Left renal cortex interstitium (tissue), 4 donors: ENCODE measurements at places on chromosomes 4 and X. TPM values are rescaled to one million over a fixed set of nuclear protein-coding genes. Genes with fewer than 3 reads are reported as not detected.

DNA sequence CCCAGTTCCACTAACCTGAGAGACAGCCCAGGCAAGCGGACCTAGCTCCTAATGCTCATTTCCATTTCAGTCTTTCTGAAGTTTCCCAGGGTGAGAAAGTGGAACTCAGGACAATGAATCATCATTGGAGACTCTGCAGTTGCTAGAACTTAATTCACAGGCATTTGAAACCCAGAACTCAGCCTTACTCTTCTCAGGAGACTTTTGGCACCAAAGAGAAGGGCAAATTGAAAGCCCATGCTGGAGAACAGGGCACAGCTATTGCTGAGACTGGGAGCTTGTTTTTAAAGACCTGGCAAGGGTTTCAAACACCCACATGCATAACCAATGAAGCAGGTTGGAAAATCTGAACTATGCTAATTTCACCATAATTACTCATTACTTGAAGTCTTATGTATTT lies 36.0 kb downstream of the BST1 start:
- DNase-seq: no peak

DNA sequence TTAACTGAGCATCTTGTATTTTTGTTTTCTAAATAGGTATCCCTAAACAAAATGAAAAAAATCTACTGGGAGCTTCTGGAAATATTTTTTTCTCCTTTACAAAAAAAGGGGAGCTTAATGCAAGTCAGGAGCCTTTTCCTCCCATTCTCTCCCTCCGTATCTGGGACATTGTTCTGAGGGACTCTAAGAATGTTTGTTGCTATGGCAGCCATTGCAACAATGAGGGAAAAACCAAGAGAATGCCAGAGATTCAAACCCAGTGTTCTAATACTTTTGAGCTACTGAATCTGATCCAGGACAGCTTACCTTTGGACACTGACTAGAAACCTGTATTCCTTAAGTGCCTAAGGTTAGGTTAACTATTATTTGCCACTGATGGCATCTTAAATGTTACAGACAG lies 485.7 kb upstream of the HS3ST1 start:
- no peak for DNase-seq

DNA sequence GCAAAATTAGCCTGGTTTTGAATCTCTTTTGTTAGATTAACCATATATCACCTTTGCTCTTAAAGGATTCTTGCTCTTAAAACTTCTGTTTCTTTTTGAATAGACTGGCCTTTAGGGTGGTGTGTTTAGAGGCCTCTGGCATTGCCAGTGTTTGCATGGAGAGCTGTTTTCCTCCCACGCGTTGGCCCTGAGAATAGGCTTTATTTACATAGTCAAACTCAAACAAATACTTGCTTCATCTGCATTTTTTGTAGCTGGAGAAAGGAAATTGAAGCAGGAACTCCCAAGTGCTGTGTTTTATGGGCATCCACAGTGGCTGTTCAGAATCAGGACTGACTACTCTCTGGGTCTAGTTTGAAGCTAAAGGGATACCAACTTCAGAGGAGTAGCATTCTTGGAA lies 2.7 kb downstream of the SHROOM2 start:
- no peak for DNase-seq

GRCh38 chr4:185421366-185422124 lies 4.2 kb downstream of the UFSP2 start:
- DNase-seq: no peak

DNA sequence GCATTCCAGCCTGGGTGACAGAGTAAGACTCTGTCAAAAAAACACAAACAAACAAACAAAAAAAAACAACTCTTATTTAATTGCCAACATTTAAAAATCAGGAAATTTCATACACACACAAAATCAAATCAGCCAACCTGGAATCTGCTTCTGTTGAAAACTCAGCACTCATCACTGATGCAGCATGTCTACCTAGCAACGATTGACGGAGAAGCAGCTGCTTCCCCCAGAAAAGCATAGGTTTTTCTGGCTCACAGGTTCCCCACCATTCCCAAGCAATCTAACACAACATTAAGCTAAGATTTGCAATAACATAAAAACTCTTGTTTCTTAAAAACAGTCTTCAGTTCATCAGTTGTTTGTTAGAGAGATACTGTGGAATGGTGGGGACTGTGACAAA lies 143.6 kb downstream of the DHX15 start:
- no peak for DNase-seq

DNA sequence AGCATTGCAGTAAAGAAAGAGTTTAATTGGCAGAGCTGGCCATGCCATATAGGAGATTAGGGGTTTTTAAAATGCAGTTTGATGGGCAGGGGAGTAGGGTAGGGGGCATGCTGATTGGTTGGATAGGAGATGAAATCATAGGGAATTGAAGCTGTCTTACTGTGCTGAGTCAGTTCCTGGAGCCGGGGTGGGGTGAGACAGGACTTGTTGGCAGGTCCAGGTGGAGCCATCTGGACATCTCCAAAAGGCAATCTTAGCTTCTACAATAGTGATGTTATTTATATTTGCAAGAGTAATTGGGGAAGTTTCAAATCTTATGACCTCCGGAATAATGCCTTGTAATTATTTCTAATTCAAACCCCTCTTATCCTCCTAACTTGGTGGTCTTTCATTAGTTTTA lies 32.4 kb upstream of the PGM2 start:
- DNase-seq: no peak

DNA sequence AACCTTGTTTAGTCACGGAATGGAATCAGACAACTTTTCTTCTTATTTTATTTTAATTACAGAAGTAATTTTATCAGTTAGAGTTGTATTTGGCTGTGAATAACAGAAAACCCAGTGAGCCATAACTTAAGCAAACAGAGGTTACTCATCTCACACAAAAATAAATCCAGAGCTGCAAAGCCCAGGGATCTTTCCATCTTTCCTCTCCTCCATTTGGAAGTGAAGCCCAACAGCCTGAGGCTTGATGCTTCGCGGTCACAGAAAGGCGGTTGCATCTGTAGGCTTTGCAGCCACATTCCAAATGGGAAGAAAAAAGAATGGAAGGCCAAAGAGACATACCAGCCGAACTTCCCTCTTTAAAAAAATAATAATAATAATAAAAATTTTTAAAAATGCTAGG lies 22.6 kb downstream of the CHRNA9 start:
- DNase-seq: no peak

DNA sequence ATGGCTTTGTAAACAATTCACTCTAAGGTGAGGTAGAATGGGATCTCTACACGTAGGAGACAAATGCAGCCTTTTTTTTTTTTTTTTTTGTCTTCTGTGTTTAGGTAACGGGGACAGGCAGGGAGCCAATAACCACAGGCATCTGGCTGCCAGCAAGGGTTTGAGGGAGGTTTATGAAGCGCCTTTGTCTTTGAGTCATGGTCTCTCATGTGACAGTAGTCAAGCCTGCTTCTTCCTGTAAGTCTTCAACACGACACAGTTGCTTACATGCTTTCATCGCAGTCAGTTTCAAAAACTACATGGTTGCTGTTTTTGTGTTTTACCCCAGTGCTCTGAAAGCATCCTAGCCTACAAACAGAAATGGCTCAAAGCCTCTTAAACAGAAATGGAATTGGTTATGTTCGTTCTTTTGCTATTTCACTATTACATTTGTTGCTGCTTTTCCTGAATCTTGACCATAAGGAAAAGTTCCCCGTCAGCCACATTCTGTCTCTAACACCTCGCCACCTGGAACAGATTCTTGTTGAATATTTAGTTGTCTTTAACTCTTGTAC lies 127.8 kb upstream of the METTL14 start:
- no peak for DNase-seq

DNA sequence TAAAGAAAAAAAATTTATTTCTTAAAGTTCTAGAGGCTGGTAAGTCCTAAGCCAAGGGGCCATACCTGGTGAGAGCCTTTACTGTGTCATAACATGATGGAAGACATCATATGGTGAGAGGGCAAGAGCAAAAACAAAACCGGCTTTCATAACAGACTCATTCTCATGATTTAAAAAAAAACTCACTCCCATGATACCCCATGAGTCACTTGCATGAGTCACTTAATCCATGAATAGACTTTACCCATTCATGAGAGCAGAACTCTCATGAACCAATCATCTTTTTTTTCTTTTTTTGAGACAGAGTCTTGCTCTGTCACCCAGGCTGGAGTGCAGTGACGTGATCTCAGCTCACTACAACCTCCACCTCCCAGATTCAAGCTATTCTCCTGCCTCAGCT lies 369.7 kb upstream of the DIAPH2 start:
- DNase-seq: no peak

- DNase-seq: no peak
Measured at GRCh38 chr4:113141901-113142346, 92.5 kb downstream of the ANK2 start.

GRCh38 chr4:108619372-108620100 lies 840 bp upstream of the RPL34 start:
- no peak for DNase-seq

DNA sequence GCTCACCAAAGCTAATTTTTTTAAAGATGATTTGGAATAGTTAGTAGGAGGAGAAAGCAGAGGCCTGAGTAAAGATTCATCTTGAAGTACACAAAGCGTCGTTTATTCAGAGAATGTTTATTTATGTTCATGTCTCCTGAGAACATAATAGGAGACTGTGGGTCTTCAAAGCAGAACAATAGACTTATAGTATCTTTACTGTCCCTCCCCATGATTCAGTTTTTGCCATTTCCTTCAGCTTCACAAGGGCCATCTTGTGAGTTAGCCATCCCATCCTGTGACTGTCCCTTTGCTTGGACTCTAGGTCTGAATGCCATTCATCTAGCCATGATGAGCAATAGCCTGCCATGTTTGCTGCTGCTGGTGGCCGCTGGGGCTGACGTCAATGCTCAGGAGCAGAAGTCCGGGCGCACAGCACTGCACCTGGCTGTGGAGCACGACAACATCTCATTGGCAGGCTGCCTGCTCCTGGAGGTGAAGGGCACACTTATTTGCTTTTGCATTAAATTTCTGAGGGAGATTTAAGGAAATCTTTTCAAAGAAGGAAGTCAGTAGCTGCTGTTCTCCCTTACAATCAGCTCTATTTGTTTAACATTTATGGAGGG lies 105.8 kb downstream of the NFKB1 start:
- no peak for DNase-seq

- no peak for DNase-seq
Measured at GRCh38 chrX:30568136-30568535, 9.4 kb downstream of the TASL start.

DNA sequence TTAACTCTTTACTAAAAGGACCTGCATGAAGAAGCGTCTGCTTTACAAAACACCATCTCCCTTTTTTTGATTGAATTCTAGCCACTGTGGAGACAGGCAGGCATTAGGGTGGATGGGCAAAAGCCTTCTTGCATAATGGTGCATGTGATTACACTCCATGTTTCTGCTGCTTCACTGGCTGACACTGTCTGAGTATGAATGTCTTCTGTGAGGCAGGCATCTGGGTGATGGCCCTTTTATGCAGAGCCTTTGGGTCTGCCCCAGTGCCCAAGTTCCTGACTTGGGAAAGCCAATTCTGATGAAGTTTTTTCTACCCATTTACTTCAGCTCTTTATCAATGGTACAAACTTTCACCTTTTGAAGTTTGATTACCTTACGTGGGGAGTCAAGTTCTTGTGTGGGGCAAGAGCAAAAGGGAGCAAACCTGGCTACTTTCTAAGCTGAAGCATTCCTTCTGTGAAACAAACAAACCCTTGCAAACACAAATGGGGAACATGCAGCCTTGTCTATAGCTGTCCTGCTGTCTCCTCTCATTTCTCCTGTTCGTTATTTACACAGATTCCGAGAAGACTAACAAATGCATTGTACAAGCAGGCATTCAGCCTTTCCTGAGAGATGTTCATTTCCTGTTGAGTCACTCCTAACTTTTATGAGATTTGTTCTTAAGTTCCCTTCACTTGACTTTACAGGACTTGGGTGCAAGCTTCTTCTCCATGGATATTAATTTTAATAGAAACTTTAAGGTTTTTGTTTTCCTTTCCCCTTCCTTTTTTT lies 301.9 kb downstream of the TLL1 start:
- DNase-seq: no peak

GRCh38 chrX:149004936-149005335 lies 500.2 kb downstream of the IDS start:
- no peak for DNase-seq

GRCh38 chr4:147760176-147760575 lies 28.3 kb downstream of the ARHGAP10 start:
- DNase-seq: no peak

- no peak for DNase-seq
Measured at GRCh38 chr4:143281507-143282190, 55.0 kb upstream of the GAB1 start.

GRCh38 chr4:125719987-125720386 lies 405.2 kb downstream of the FAT4 start:
- DNase-seq: no peak

DNA sequence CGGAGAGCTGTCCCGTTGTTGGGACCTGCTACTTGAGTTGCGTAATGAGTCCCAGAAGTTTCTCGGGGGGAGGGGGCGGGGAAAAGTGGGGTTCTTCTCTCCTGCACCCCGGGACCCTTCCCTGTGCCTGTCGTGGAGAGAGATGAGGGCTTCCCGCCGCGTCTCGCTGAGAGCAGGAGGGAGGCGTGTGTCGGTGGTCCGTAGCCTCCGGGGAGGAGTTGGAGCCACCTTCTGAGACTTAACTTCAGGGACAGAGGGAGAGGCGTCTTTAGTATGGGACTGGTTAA lies 698 bp downstream of the AFF1 start:
- DNase-seq: no peak

DNA sequence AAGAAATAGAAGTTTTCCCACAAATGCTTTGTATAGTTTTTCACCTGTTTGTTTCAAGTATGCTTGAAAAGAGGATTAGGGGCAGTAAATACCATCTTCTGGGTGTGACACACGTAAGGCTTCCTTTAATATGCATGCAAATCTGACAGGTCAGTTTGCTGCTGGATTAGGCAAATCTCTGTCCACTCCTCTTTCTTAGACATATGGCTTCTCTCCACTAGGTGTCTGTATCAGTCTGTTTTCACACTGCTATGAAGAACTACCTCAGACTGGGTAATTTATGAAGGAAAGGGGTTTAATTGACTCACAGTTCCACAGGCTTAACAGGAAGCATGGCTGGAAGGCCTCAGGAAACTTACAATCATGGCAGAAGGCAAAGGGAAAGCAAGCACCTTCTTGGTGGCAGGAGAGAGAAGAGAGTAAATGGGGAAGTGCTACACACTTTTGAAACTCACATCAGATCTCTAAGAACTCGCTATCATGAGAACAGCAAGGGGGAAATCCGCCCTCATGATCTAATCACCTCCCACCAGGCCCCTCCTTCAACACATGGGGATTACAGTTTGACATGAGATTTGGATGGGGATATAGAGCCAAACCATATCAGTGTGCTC lies 66.9 kb downstream of the TAB3 start:
- no peak for DNase-seq

XAGE1A gene
- polyA plus RNA-seq: not detected

MID1 gene
- polyA plus RNA-seq: 28.9 TPM

BEX1 gene
- 66.6 TPM for polyA plus RNA-seq

KLB gene
- 0.13 TPM for polyA plus RNA-seq
